Stimulated activated CD4-positive, alpha-beta T cell treated with anti-CD3 and anti-CD28 coated beads, Interleukin-1b, Interleukin-23, amount 100 ng/mL, for 1 hour (primary cell): ENCODE measurements at places on chromosomes 2 and 18.

DNA sequence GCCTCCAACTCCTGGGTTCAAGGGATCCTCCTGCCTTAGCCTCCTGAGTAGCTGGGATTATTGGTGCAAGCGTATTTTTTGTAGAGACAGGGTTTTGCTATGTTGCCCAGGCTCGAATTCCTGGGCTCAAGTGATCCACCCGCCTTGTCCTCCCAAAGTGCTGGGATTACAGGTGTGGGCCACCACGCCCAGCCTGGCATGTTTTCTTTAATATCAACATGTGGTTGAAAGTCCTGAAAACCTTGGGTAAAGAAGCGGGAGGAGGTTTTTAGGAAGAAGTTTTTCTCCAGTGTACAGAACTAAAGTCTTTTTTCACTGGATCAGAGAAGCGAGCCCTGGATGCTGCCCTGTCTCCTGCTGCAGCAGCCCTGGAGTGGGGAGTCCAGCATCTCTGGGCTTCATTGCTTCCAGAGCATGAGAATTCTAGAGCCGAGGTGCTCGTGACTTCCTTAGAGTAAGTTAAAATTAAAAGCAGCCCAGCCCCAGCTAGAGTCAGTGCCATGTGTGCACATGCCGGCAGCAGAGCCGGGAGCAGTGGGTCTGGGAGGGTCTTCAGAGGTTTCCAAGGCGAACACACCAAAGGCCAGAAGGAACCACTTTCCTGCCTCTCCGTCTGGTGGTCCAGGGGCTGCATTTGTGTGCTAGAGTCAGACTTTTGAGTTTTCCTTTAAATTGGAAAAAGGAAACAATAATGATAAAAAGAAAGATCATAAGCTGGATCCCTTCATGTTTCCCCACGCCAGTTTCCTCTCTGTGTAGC lies 31.2 kb downstream of the ITGB1BP1 start:
- DNase-seq, result no peak

GRCh38 chr2:14306268-14306861 lies 326.2 kb upstream of the LRATD1 start:
- no peak for DNase-seq

GRCh38 chr2:64711252-64711800 lies 57.6 kb upstream of the SERTAD2 start:
- DNase-seq, result no peak

- DNase-seq, result no peak
Observed at GRCh38 chr2:235521844-235522243, 28.0 kb downstream of the AGAP1 start.

- no peak for DNase-seq
Observed at GRCh38 chr2:24247164-24247563, 72.3 kb downstream of the FAM228A start.

DNA sequence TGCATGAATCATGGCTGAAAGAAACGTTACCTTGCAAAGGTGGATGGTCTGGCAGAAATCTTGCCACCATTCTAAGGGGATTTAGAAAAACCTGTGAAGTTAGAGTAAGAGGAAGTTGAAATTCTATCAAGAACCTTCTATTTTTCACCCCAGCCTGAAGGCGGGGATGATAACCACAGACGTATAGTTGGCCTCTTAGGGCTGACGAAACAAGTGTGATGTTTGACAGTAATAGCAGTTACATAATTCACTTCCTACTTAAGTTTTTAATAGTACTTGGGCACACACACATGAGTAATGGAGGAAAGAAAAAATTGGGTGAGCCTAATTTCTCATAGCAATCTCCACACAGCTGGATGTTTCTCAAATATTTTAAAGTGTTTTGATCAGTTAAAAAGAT lies 336.6 kb upstream of the SALL3 start:
- DNase-seq, result no peak

DNA sequence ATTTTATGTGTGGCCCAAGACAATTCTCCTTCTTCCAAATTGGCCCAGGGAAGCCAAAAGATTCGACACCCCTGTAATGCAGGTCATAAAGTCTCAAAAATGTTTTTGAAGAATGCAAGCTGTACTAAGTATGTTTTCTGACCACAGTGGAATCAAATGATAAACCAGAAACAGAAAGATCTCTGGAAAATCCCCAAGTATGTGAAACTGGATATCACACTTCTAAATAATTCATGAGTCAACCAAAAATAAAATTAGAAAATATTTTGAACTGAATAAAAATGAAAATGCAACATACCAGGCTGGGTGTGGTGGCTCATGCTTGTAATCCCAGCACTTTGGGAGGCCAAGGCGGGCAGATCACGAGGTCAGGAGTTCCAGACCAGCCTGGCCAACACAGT lies 34.1 kb upstream of the UBE2F start:
- no peak for DNase-seq

DNA sequence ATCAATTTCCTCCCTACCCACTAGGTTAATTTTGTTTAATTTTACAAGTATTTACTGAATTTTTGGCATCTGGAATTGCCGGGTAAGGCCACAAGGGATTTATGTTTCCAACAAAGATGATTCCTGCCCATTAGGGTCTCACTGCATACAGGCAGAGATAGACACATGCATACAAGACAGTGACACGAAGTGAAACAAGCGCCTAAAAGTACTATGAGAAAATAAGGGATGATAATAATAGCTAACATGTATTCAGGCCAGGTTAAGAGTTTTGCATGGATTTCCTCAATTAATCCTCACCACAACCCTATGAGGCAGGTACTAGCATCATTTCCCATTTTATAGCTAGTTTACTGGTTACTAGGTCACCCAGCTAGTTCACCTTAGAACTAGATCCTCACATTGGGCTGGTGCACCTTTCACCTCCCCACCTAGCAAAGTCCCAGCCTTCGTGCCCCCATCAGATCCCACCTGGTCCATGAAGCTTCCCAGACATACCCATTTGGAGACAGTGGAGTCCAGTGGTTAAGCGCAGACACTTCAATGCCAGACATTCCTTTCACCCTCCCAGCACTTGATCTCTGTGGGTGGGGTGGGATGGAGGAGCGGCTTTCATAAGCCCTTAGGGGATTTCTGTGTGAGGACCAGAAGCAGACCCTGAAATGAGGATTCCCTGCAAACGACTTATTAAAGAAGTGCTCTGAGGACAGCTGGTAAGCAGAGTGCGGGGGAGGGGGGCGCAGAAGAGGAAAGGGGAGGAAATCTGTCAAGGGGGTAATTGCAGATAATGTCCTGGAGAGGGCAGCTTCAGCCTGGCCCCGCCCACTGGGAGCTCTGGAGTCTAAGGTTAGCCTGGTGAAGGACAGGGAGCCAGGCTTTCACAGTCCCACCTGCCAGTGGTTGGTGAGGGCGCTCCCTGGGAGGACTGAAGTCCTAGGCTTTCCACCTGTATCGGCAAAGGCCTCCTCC lies 5.8 kb upstream of the DGUOK start:
- no peak for DNase-seq

DNA sequence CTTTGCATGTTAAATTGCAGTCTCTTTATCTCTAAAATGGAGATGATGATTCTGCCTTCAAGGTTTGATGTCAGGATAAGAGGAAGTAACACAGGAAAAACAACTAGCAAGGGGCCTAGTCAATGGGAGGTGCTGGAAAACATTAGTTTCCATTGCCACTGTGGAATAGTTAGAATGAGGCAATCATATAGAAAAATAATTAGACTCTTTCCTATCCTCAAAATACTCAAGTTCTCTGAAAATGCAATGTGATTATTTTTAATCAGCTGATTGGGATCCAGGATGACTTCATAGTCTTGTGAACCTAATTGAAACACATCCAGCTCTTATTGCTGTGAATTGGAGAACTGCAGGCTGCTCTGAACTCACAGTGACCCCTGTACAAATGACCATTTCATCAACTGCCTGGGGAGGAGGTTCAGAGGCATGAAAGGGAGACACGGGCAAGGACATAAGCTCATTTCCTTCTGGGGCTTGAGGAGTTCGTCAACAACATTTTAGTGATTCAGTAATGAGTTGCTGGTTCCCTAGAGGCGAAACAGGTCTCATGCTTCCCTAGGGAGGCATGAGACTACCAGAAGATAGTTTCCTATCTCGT lies 422.5 kb downstream of the LPIN1 start:
- no peak for DNase-seq

GRCh38 chr2:19857100-19857499 lies 44.7 kb downstream of the TTC32 start:
- DNase-seq, result no peak

DNA sequence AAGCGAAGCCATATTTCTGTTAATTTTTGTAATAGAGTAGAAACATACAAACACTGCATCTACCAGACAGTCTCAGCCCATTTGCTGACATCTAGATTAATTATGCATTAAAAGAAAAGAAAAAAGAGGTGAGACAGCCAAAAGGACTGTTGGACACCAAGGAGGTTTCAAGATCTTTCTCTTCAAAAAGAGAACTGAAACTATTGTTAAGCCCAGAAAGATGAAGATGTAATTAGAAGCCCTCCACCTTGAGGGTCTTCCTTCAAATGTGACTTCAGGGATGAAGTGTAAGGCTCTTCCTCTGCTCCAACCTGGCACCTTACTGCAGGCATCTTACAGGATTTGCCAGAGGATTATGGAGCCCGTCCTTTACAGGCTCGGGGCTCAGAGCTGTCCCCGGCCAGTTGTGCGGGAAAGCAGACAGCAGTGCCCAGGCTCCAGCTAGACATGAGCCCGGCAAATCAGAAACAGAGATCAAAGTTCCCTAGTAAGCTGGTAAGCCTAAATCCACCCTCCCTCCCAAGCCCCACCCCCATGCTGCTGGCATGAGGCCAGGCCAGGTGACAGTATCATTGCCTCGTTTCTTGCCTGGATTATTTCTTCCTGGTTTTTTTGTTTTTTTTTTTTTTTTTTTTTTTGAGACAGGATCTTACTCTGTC lies 38.9 kb downstream of the ADI1 start:
- no peak for DNase-seq

GRCh38 chr2:159091976-159092375 lies 123.5 kb downstream of the TANC1 start:
- no peak for DNase-seq

GRCh38 chr2:62808554-62808953 lies 103.0 kb downstream of the EHBP1 start:
- DNase-seq, result no peak

GRCh38 chr18:3675994-3676393 lies 226.0 kb downstream of the TGIF1 start:
- DNase-seq, result no peak

GRCh38 chr18:44732599-44732998 lies 51.9 kb downstream of the SETBP1 start:
- DNase-seq, result no peak

GRCh38 chr2:127079358-127079920 lies 27.5 kb downstream of the BIN1 start:
- no peak for DNase-seq

DNA sequence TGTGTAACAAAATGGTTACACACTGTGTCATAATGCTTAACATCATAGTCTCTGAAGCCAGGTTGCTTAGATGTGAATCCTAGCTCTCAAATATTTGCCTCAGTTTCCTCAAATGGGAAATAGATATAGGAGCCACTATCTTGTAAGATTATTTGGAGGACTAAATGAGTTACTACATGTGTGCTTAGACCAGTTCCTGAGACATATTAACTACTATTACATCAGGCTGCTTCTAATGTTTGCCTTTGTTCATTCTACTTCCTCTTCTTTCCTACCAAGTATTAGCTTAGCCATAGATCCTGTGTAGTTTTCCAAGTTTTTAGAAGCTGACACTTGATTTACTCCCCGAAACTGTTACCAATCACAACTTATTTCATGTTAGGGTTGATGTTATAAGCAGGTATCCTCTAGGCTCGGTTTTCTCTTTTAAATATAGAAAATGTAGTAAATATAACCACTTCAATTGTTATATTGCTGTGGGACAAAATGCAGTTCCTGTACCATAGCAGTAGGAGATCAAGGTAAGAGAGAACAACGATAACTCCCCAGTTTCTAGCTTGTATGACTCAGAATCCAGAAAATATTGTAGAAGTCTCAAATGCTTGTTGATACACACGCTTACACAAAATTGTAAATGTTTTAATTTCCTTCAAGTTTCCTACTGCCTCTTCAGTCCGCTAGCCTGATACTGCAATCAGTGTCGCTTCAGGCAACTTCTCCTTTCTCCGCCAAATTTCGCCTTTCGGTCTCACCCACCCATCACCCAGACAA lies 751 bp upstream of the DNAJC10 start:
- no peak for DNase-seq

- no peak for DNase-seq
Observed at GRCh38 chr2:235611756-235612155, 117.9 kb downstream of the AGAP1 start.

DNA sequence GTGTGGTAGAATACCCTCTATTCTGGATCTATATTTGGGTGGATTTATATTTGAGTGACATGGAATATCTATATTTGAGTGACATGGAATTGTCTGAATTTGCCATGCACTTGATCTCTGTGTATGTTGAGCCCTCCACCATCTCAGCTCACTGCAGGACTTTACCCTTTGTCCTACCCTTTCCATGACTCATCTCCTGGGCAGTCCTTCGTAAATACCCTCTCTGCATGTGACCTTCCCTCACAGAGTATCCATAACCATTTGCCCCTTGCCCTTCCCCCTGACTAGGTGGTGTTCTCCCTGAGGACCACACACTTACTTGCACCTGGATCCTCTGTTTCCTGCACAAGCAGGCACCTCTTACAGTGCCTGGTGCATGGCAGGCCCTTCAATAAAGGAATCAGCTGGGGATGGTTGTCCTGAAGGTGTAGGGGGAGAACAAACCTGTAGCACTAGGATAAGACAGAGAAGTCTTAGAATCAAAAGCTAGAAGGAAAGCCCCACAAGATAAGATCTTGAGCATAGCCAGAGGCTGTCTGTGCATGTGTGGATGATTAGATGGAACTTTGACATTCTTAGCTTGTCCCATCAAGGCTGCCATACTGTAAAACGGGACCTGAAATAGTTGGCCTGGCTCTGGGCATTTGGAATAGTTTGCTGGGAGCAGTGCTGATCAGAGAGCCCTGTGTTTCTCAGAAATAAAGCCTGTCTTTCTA lies 230.4 kb downstream of the FHOD3 start:
- DNase-seq, result no peak

DNA sequence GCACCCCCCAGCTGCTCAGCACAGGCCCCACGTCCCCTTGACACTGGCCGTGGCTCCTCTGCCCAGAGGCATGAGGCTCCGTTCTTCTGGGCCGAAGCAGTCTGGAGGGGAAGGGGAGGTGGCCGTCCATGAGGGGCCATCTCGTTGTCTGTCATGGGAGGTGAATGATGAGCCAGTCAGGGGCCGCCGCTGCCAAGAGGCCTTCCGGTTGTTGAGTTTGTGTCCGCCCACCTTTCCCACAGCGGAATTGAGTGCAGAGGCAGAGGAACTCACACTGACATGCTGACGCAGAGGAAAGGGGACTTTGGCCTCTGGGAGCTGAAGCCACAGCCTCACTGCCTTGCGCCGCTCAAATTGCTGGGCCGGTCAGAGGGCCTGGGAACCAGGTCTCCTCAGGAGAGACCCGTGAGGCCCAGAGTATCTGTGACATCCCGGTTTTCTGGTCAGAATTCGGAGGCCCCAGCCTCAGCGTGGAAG lies 268.4 kb downstream of the ATAD2B start:
- no peak for DNase-seq

GRCh38 chr2:218407717-218408116 lies 8.0 kb downstream of the CTDSP1 start:
- DNase-seq, result no peak

DNA sequence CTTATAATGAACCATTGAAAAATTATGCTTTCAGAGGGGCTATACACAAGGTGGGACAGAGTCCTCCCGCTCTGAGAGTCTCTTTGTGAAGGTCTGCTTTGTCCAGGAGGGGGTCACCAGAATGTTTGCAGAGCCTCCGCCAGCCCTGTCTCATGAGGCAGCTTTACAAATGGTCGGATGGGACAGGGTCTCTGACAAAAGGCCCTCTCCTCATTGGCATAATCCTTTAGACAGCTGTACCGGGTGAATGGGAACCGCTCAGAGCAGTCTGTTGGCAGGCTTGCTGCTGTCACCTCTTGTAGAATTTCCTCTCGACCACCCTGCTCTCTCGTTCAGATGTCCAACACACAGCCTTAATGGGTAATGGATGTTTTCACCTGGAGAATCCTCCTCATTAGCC lies 40.2 kb upstream of the TGIF1 start:
- DNase-seq, result no peak
